ENCODE measurements at places on chromosomes 13 and 19.

DNA sequence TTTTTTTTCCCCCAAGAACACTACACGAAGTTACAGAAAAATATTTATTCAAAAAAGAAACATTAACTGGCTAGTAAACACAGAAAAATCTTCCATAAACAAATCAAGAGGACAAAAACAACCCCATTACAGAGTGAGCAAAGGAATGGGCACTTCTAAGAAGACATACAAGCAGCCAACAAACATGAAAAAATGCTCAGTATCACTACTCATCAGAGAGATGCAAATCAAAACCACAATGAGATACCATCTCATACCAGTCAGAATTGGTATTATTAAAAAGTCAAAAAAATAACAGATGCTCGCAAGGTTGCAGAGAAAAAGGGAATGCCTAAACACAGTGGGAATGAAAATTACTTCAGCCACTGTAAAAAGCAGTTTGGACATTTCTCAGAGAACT is 131.7 kb downstream of the UGGT2 start:
- no peak for DNase-seq

- DNase-seq: no peak
Measured at GRCh38 chr13:77406644-77407440, 79.9 kb upstream of the MYCBP2 start.

DNA sequence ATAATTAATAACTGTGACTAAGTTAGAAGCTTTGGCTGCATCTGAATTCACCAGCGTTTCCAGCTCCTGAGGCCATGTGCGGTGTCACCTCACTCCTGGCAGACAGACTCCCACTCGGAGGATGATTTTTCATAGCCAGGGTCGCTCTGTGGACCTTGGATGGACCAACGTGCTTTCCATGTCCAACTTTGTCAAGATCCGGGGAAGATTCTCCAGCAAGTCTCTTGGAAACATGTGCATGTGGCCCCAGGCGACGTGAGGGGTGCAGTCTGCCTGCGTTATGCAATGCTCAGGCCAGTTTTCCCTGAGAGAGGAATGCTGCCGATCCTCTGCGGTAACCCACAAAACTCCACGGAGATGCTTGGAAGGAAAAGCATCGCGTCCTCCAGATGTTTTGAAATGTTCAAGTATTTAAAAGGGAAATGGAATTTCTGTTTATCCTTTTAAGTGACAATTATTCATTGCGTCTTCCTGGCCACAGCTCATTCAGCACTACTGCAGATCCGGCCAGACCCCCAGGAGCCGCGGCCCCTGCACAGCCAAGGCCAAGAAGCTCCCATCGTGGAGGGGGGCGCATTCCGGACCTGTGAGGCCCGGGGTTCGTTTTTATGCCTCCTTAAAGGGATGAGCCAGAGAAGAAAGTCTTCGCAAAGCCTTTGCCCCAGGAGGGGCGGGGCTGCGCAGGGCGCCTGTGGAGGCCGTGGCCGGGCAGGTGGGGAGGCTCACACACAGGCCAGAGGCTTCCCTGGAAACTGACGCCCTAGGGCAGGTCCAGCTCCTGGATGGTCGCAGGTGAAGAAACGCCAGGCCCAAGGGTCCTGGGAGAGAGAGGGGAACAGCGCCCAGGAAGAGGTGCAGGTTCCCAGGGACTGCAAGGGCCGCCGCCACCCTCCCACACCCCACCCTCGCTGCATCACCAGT is 46.0 kb downstream of the C13orf46 start:
- no peak for DNase-seq

DNA sequence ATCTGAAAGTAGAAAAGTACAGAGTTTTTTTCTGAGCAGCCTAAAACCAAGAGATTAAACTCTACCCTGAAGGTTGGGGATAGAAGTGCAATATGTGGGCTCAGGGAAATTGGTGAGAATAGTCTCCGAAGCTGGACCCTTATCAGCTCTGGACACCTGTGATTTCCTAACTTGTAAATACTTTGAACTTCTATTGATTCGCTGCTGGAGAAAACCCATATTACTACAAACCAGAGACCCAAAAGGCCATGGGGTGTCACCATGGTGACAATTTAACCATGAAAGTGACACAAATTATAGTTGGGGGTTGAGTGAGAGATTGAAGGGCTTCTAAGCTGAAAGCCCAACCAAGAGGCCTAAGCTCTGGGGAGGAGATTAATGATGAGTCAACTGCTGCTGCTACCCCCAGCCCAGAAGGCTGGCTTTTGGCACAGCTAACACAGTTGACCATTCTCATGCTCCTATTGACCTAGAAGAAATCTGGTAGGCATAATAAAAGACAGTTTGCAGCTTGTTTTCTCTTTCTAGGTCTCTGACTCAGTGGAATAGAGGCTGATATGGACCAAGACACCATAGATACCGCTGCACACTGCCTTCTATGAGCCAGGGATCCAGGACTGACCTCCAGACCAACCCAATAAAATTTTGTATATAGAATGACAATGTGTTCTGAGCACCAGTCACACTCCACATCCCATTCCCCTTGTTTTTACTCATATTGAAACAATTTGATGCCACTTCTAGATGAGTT is 131.9 kb upstream of the FNDC3A start:
- DNase-seq: no peak

DNA sequence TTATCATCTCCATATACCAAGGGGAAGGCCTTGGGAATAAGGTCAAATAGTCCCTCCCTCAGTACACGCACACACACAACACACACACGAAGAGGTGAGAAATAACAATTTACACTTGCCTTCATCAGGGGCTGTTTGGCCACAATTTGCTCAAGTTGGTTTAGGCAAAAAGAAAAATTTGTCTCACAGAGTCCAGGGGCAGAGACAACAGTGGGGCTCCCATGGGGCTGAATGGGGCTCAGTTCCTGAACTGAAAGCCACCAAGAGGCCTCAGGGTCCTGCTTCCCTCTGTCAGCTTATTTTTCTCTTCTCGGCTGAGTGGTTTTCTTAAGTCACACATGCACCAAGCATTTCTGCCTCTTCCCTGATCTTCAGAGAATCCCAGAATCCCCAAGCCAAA is 35.5 kb downstream of the PCDH8 start:
- DNase-seq: no peak

- DNase-seq: no peak
Measured at GRCh38 chr13:35675651-35676050, 199.2 kb upstream of the MAB21L1 start.

GRCh38 chr19:41784743-41785142 is 11.6 kb upstream of the CEACAM3 start:
- DNase-seq: no peak

DNA sequence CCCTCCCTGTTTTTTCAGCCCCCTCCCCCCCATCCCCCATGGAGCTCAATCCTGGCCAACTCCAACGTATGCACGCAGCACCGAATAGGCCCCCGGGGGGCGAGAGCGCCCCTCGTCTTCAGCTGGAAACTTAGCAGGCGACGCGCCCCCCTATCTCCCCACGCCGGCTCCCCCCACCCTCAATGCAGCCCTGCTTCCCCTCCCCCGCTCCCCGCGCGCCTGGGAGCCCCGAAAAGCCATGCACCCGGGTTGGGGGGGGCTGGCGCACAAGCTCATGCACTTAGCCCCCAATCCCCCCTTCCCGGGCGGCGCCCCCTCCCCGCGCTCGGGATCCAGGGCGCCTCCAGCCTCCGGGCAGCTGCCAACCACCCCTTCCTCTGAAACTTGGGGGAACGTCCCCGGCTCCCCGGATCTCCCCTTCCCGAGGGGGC is 508 bp downstream of the ZBTB7A start:
- no peak for DNase-seq

DNA sequence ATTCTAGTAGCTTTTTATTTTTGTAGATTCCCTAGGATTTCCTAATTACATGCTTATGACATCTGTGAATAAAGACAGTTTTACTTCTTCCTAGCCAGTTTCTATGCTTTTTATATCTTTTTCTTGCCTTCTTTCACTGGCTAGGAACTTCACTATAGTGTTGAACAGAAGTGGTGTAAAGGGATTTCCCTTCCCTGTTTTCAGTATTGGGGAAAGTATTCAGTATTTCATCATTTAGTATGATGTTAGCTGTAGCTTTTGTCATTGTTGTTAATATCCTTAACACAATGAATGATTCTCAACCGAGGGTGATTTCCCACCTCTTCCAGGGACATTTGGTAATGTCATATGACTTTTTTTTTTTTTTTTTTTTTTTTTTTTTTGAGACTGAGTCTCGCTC is 77.3 kb downstream of the SLC6A16 start:
- DNase-seq: no peak

DNA sequence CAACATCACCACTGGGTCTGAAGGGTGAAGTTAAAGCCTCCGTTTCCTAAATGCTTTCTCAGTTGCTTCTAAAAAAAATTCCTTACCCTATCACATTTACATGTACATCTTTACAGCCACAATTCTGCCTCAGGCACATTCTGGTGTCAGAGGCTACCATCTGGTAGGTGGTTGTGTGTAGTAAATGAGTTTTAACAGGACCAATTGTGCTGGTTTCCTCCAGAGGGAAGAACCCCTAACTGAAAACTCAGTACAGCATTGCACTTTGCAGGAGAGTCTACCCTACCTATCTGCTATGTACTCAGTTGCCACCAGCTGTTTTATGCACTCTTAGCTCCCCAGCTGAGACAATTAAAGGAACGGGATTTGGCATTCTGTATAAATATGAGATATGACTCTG is 1576.5 kb downstream of the PCDH9 start:
- no peak for DNase-seq

- no peak for DNase-seq
Measured at GRCh38 chr13:43122791-43123190, 99.4 kb downstream of the DNAJC15 start.

DNA sequence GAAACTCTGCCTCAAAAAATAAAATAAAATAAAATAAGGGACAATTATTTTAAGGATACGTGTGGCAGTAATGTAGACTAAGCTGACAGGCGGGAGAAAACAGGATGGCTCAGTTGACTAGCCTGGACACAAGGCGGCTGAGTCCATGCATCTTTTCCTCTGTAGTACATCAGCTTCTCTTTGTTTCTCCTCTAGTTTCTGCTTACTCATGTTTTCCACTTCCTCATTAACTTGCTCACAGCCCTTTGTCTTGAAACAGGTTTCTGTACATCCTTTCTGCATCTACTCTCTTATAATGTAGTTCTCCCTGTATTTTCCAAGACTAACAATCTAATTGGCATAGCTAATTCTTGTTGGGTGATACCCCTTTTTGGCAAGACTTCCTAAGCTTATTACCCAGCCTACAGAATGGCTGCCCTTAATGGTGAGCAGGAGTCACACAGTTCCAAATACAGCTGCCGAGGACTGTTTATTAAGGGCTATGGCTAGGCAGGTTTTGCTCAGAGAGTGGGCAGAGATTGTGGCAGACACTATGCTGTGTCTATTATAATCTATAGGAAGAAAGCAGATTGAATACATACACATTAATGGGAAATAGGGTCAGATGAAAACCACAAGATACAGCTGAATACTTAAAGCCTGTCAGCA is 58.7 kb upstream of the KLF5 start:
- no peak for DNase-seq

GRCh38 chr19:55112777-55113569 is 4.5 kb downstream of the PPP1R12C start:
- no peak for DNase-seq

- DNase-seq: no peak
Measured at GRCh38 chr13:113511361-113511760, 20.9 kb upstream of the DCUN1D2 start.

GRCh38 chr19:38134540-38135149 is 89.4 kb downstream of the DPF1 start:
- DNase-seq: peak; percentile 51

DNA sequence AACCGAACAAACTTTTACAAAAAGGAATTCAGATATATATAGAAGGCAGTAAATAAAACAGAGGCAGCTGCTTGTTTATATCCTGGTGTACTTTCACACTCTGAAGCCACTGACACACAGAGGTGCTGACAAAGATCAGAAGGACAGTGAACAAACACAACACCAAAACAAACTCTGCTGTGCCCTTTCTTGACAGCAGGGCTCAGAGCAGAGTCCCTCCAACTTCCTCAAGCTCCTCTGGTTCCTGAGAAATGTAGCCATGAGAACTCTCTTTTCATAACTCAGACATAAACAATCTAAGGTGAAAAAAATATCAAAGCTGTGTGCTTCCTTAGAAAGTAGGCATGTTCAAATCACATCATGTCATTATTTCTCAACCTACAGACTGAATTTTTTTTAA is 1052.8 kb upstream of the SPRY2 start:
- DNase-seq: no peak

- peak; percentile 95 for DNase-seq
Measured at GRCh38 chr19:8390617-8390981, 439 bp downstream of the RAB11B start.

- DNase-seq: no peak
Measured at GRCh38 chr13:92649140-92649813, 577.3 kb upstream of the GPC6 start.

GRCh38 chr13:102504002-102504401 is 92.8 kb upstream of the TPP2 start:
- no peak for DNase-seq

DNA sequence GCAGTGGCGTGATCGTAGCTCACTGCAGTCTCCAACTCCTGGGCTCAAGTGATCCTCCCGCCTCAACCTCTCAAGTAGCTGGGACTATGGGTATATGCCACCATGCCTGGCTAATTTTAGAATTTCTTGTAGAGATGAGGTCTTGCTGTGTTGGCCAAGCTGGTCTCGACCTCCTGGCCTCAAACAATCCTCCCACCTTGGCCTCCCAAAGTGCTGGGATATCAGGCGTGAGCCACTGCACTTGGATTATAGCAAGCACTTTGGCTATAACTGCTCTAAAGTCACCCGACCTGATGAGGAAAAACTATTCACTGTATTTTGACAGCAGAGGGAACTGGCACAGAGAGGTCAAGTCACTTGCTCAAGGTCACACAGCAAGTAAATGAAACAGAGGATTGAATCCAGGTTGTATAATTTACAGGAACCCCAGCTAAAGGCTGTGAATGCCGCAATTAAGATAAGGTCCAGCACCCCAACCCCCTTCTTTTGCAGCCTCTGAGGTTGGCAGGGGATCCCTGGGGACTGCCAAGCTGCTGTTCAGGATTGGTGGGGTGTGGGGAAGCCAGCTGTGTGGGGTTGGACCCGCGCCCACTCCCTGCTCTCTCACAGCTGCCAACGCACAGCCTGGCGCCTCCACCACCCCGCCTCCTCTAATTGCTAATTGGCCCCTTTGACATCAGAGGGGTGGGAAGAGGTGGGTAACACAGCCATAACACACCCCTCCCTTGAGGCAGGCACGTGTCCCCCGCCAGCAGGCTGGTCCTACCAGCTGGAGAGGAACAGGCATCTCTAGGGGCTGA is 6.0 kb downstream of the TMIGD2 start:
- DNase-seq: no peak

GRCh38 chr13:40671956-40672764 is 5.7 kb upstream of the FOXO1 start:
- DNase-seq: no peak
